ENCODE measurements at places on chromosomes 2 and 18.
A peak's percentile ranks its signal among the peaks of the same experiment; 100 is the strongest.

- no peak for DNase-seq
These were observed 324.1 kb upstream of the TCF4 start for GRCh38 chr18:55912071-55912470.

GRCh38 chr18:79129120-79129519, 59.9 kb downstream of the ATP9B start:
- no peak for DNase-seq

DNA sequence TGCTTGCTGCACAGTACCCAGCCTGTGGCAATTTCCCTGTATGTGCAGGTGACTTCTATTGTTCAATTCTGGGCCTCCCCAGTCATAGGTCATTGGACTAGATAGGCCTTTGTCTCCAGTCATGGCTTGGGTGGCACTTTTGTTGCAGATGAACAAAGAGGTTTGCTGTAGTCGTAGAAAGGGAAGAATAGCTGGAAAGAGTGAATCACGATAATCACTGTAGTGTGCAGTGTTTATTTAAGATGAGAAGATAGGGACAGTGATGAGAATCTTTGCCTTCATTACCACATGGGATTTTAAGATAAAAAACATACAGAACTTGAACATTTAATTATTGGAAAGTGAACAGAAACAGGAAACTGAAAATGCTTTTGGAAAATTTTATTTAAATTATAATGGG, 156.1 kb upstream of the CYRIA start:
- DNase-seq = no peak

GRCh38 chr2:190583507-190584337, 49.2 kb upstream of the NEMP2 start:
- DNase-seq = no peak

- DNase-seq = no peak
These were observed 7.8 kb upstream of the MYCN start for GRCh38 chr2:15932394-15933183.

GRCh38 chr2:241009601-241010530, 11.4 kb downstream of the SNED1 start:
- DNase-seq = peak; percentile 72

DNA sequence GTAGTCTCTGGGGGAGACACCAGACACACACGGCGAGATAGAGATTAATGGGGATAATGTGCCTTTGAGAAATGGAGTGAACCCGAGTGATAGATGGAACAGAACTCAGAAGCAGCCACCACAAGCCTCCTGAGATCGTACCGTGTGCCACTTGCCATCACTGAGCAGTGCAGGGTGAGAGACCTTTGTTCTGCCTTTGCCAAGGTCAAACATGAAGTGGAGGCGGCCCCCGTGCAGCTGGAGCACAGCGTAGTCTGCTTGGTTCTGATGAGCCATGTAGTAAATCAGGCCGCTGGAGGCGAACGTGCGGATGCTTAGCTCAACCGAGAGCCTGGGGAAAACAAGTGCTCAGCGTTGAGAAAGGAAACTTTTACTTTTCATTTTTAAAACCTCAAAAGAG, 167.0 kb downstream of the LAMA1 start:
- no peak for DNase-seq

GRCh38 chr2:235666213-235666781, 172.5 kb downstream of the AGAP1 start:
- no peak for DNase-seq

GRCh38 chr2:131584380-131584779, 56.7 kb downstream of the CCDC74A start:
- DNase-seq = no peak

DNA sequence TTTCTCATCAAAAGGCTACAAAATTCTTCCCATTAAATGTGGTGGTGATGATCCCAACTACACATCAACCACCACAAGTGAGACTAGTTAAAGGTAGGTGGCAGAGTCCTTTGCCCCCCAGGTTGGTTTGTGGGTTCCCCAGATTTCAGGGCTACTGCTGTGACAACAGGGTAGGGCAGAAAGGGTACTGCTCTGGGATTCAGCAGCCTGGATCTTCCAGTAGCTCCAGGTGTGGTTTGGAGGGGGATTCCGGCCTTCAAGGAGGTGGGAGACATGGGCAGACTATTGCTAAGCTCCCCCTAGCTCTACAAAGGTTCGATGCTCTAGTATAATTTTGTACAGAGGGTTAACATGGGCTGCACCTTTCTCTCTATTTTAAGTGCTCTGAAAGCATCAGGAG, 74.9 kb upstream of the FZD5 start:
- DNase-seq = no peak

All from type B pancreatic cell (in vitro differentiated cells).